ENCODE measurements at places on chromosomes 11 and 22. TPM values are rescaled to one million over a fixed set of nuclear protein-coding genes. Genes with fewer than 3 reads are reported as not detected.

- DNase-seq = no peak
These were observed 5.0 kb downstream of the PHLDB1 start for GRCh38 chr11:118612378-118612777.

- no peak for DNase-seq
These were observed 44.5 kb downstream of the PARVG start for GRCh38 chr22:44225091-44225689.

- no peak for DNase-seq
These were observed 92.7 kb downstream of the NAV2 start for GRCh38 chr11:19805376-19805775.

DNA sequence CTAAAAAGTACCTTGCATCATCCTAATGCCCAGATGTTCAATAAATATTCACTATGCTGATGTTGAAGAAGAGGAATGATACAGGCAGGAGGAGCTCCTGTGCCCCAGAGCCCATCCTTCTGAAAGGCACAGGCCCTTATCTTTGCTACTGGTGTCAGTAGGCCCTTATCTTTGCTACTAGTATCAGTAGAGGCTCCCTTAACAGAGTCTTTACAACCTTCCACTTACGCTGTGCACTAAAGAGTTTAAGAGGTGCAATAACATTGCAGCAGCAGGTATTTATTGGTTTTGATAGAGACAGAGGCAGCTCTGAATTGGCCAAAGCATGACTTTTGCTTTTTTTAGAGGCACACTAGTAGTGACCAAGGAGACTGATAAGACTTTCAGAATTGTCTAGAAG is 174.4 kb downstream of the TENM4 start:
- no peak for DNase-seq

DNA sequence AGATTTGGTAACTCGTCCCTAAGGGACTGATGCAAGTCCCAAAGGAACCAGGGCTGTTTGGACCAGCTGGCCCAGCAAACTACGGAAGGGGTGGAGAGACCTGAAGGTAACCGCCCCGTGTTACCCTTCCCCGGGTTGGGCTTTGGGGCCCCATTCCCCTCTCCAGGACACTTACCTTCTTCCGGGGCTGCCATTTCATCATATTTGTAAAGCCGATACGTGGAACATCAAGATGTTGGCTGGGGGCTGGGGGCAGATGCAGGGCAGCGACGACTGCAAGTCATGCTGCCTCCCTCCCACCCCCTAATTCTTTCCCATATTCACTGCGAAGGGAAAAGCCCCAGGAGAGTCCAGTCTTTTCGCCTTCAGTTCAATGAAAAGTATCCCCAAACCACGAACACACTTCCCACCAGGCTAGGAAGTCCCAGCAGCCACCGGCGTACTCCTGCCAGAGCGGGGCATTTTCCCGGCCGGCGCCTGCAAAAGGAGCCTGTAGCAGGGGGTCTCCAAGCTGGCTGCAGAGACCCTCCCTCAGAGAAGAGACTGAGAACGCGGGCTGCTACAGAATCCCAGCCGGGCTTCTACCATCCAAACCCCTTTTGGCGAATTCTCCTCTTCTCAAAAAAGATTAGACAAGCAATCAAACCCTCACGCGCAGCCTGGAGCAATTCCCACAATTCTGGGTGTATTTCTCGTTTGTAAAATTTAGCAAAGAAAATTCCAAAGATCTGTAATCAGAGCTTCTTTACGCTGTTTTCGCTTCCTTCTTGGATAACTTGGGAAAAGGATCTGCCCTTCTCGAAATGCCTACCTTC is 236.7 kb downstream of the TTC28 start:
- DNase-seq = peak; percentile 24

DNA sequence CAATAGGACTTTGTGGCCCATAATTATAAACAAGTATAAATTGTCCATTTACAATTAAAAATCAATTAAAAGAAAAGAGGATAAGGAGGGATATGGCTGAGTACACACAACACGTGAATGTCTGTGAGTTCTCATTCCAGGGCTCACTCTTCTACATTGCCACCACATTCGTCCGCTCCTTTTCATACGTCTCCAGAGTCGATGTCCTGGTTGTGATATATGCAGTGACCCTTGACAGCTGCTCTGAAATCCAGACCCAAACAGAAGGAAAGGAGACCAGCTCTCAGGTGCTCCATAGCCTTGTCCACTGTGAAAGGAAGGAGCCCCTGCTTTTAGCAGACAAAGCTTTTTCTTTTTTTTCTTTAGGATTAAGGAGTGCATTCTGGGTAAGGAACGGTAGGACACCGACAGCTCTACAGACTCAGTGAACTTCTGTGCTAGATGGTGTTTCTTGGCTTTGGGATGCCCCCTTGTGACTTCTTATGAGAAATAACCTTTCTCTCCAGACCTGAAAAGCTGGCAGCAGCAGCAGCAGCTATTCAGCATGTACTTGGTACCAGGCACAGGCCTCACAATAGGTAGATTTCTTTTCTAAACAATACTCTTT is 19.7 kb upstream of the DNAJB13 start:
- DNase-seq = peak; percentile 13

- DNase-seq = no peak
These were observed 5.8 kb downstream of the MYOD1 start for GRCh38 chr11:17725174-17725573.

GRCh38 chr22:48278620-48279460 is 1516.4 kb downstream of the TBC1D22A start:
- DNase-seq = no peak

- DNase-seq = peak; percentile 33
These were observed 18.6 kb downstream of the PPP6R2 start for GRCh38 chr22:50361688-50362087.

GRCh38 chr22:23035557-23036277 is 34.6 kb upstream of the GNAZ start:
- DNase-seq = peak; percentile 61

DNA sequence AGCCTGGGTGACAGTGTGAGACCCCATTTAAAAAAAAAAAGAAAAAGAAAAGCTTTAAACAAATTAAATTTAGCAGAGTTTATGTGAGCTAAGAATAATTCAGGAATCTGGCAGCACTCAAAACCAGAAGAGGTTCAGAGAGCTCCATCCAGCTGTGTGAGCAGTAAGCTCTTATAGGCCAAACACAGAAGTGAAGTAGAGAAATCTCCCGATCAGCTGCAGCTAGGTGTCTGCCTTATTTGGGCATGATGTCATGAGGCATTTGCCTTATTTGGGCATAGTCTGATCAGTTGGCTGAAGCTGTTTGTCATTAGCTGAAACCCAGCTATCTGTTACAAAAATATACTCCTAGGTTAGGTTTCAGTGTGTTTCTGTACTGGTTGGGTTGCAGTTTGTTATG is 8.2 kb downstream of the MS4A15 start:
- DNase-seq = no peak

GRCh38 chr11:120173019-120173705 is 35.2 kb upstream of the TRIM29 start:
- DNase-seq = no peak

DNA sequence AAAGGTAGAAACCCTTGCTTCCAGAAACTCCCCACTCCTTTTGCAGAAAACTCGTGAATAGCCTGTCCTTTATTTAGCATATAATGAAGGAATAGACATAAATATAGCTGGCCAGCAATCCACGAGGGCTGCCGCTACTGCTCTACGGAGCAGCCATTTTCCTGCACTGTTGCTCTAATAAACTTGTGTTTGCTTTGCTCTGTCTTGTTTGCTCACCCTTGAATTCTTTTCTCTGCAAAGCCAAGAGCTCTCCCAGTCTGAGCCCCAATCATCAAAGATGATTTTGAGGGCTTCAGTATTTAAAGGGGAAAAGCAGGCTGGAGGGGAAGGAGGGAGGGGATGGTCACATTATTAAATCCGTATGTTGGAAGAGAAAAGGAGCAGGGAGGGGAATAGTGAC is 16.6 kb upstream of the CHKA start:
- no peak for DNase-seq

DNA sequence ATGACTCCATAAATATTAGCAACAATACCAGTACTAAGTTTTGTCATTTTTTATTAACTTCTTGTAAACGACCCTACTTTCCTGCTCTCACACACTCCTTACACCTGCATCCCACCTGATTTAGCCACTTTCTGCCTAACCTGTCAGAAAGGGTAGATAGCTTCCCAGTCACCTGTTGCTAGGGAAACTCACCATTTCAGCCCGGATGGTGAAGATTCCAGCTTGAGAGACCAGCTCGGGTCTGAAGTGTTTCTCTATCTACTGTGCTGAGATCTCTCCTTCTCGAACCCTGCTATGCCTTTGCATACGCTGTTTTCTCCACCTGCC is at the start of gene PARVG:
TSS of gene PARVG (plus strand) at position 220 of the 327 bp plus-strand sequence. CDS start 2,405 bp downstream, outside the sequence.
- peak; percentile 44 for DNase-seq

- DNase-seq = no peak
These were observed 66.5 kb downstream of the IGF2 start for GRCh38 chr11:2072551-2073261.

DNA sequence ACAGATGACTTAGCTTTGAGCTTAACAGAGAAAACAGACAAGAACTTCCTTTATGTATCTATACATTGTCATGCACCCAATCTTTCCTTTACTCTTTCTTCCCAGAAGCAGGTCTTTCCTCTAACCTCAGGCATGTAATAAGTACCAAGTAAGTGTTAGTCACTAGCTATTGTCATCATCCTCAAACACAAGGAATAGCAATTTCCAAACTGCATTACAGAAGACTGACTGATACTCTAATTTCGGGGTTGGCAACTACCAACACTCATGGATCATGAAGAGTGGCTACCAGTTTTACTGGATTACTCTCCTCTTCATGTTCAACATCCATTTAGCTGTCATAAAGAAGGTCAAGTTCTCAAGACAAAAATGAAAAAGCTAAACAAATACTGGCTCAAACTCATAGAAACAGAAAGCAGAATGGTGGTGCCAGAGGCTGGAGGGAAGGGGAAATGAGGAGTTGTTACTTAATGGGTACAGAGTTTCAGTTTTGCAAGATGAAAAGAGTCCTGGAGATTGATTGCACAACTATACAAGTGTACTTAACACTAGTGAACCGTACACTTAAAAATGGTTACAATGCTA is 111.6 kb downstream of the SIK3 start:
- peak; percentile 42 for DNase-seq

- no peak for DNase-seq
These were observed 6.9 kb downstream of the KMT5B start for GRCh38 chr11:68206211-68206610.

- no peak for DNase-seq
These were observed 61.5 kb downstream of the TMPRSS5 start for GRCh38 chr11:113644605-113645004.

GRCh38 chr11:22991196-22991595 is 130.9 kb upstream of the CCDC179 start:
- DNase-seq = no peak

- no peak for DNase-seq
These were observed 463 bp downstream of the RAD9A start for GRCh38 chr11:67392183-67392715.

- DNase-seq = peak; percentile 53
These were observed 151.6 kb upstream of the MTMR2 start for GRCh38 chr11:96075532-96075959.

- no peak for DNase-seq
These were observed 14.4 kb upstream of the FXYD2 start for GRCh38 chr11:117838901-117839300.

DNA sequence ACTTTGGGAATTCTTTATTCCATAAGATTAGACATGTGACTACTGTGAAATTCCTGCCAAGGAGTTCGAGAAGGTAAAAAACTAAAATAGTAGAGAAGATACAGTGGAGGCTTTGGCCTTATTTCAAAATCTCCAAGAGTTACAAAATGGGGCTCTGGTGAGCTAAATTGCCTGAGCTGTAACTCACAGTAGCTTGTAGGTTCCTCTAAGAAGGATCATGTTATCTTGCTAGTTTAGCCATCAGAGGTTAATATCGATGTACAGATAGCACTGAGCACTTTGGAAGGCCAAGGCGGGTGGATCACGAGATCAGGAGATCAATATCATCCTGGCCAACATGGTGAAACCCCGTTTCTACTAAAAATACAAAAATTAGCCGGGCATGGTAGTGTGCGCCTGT is 81.1 kb downstream of the USP35 start:
- no peak for DNase-seq

- peak; percentile 54 for DNase-seq
These were observed 64.8 kb downstream of the RAB30 start for GRCh38 chr11:83006877-83007330.

GRCh38 chr22:49586244-49586748 is 241.4 kb downstream of the BRD1 start:
- DNase-seq = no peak

DNA sequence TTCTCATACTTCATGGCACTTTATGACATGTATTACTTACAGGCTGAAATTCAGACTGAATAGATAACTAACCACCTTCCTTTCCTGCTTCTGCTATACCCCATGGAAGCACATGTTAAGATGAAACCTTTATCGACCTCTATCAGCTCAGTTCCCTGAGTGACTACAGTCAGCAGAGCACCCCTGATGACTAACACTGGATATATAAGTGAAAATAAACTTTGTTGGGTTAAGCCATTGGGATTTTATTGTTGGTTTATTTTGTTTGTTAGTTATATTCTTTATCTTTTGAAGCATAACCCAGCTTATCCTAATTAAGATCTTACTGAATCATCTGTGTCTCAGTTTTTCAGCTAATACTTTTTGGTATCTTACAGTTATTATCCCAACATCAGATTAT is 23.0 kb upstream of the MAML2 start:
- DNase-seq = no peak

GRCh38 chr11:27161071-27161470 is 120.5 kb downstream of the BBOX1 start:
- no peak for DNase-seq

CCDC73 gene
- not detected for total RNA-seq

ARFGAP3 gene
- total RNA-seq = 45.5 TPM

SLC22A12 gene
- not detected for total RNA-seq

CHRM1 gene
- total RNA-seq = not detected

CATSPER1 gene
- total RNA-seq = not detected

CTSW gene
- total RNA-seq = 11.1 TPM

KIF18A gene
- 27.3 TPM for total RNA-seq

OR4A16 gene
- not detected for total RNA-seq

SLC17A6 gene
- not detected for total RNA-seq

ZNF214 gene
- total RNA-seq = not detected

BATF2 gene
- not detected for total RNA-seq

MRGPRX3 gene
- not detected for total RNA-seq

SERHL2 gene
- 1.2 TPM for total RNA-seq

CCDC87 gene
- 0.24 TPM for total RNA-seq

PHF21A gene
- total RNA-seq = 38.0 TPM

All from activated CD4-positive, alpha-beta memory T cell treated with anti-CD3 and anti-CD28 coated beads for 36 hours (primary cell).